ENCODE measurements at places on chromosomes 4 and X.

DNA sequence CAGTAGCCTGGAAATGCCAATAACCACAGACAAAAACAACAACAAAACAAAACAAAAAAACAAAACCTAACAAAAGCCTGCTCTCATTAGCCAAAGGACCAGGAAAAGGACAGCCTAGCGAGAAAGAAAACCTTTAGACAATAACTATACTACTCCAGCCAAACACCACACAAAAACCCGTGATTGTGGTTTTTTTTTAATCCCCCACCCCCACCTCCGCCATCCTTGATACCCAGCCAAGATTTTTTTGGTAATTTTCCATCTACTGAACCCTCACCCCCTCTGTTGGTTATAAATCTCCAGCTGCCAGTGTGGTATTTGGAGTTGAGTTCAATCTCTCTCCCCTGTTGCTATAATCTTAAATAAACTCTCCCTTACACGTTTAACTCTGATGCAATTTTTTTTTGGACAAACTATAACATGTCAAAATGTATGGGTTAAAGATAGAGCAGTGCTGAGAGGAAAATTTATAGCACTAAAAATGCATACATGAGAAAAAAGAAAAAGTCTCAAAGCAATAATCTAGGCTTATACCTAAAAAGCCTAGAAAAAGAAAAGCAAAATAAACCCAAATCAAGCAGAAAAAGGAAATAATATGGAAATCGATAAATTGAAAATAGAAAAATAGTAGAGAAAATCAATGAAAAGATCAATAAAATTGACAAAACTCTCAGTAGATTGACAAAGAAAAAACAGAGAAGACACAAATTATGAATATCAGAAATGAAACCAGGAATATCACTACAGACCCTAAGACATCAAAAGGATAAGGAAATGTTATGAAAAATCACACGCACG, 83.7 kb downstream of the NAT8L start:
- DNase-seq = no peak

GRCh38 chrX:97563531-97564133, 679.9 kb downstream of the RPA4 start:
- peak; percentile 44 for DNase-seq

- DNase-seq = no peak
Measured at GRCh38 chr4:38109896-38110295, 149.7 kb downstream of the PTTG2 start.

DNA sequence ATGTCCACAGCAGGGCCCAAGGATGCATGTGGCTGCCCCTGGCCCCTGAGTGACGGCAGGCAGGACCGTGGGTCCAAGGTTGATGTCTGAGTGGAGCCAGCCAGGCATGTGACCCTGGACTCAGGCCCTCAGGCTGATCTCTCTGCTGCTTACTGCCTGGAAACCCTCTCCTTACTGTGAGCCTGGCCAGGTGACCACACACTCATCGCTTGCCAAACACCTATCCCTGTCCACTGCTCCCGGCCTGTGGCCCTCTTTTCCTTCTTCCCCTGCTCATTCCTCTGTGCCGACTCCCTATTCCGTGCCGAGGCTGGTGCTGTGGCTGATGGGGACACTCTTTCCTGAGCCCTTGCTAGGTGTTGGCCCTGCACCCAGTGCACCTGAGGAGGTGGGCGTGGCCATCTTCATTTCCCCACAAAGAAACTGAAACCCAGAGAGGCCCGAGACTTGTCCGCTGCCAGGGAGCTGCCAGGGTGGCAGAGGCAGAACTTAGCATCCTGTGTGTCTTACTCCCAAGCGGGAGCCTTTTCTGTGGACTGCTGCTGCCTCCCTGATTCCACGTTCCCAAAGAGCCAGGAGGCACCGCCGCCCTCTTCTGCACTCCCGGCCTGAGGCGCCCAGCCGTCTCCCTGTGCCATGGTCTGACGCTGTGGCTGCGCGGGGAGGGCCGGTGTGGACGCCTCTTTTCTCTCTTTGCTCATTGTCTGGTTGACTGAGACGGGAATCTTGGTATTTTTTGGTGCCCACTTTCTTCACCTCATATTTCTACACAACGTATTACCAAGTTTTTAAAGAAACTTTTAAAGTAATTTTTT, 11.2 kb upstream of the RNF4 start:
- DNase-seq = no peak

Data from left lung (tissue), 14 donors.